HS-5 (cell line): ENCODE measurements at places on chromosomes 6 and 20.

DNA sequence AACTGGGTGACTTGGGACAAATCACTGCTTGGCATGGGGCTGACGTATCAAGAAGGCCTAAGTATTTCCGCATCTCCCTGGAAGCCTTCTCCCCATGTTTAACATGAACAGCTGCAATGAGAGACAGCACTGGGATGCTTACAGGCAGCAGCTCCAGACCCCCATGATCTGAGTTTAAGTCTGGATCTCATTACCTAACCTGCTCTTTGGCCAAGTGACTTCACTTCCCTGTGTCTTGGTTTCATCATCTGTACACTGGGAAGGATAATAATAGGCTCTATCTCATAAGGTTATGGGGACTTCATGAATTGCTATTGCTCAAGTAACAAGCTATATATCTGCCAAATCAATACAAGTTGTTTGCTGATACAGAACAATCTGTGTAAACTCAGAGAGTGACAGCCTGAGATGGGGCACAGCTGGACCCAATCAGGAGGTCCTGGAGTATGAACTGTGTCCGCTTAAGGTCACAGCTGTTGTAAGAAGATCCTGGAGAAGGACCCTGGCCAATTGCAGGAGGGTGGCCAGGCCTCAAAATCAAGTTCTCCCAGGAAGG lies 56.0 kb downstream of the TGM2 start:
- no peak for DNase-seq

DNA sequence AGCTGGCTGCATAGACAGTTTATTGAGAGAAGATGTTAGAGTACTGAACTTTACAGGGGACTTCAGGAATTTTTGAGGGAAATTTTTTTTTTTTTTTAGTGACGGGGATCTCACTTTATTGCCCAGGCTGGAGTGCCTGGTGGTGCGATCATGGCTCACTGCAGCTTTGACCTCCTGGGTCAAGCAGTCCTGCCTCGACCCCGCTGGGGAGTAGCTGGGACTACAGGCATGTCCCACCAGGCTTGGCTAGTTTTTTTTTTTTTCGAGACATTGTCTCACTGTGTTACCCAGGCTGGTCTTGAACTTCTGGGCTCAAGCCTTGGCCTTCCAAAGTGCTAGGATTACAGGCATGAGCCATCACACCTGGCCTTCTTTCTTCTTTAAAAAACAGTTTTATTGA lies 10.8 kb upstream of the EFCAB8 start:
- DNase-seq, result no peak

DNA sequence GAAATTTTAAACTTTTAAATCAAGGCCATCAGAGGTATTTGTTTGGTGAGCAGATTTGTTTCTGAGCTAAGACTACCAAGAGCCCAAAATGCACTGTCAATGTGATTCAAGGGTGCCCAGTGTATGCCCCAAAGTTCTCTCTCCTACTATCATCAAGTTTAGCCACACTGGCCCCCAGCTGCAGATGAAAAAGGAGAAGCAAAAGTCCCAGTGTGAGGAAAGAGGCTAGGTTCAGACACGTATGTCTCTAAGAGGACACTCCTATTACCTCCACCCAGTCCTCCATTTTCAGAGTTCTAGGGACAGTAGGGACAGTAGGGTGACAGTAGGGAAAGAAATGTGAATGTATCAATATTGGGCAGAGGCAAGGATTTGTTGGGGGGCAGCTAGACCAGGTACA lies 230.8 kb downstream of the CD83 start:
- DNase-seq, result no peak

DNA sequence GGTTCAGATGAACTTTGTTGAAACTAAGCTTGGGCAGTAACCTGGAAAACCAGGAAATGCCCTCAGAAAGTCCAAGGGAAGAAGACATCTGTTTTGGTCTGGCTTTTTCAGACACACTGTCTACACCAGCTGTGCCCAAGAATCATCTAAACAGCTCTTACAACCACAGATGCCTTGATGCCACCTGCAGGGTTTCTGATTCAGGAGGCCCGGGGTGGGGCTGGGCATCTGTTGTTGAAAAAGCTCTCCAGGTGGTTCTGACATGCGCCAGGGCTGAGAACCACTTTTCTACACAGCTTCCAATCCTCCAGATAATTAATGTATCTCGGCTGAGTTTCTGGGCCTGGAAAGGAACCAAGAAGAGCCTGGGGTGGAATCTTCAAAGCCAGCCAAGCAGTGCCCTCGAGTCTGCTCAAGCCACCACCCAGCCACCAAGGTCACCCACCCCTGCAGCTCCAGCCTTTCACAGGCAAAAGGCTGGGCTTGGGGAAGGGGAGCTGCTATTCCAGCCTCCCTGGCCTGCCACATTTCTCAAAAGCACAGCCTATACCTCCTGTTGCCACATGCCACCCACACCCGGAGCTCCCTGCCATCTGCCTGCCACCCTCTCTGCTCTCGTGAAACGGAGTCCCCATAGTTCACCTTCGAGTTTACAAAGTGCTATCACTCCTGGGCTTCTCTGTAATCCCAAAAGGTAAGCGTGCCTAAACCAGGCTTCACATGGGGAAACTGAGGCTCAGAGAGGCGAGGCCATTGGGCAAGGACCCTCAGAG lies 9.4 kb downstream of the MDGA1 start:
- no peak for DNase-seq

DNA sequence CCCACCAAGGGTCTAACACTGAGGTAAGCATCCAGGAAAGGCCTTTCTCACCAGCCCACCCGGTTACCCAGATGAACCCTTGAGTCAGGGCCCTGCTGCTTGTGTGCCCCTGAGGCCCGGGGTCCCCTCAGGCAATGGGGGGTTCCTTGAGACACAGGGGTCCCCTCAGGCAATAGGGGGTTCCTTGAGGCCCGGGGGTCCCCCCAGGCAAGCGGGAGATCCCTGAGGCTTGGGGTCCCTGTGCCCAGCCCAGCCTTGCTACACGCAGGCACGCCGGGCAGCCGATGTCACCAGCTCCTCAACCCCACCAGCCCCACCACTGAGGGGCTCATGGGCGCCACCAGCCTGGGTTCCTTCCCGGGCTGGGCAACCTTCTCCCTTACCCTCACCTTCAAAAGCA lies 247.2 kb downstream of the TTLL2 start:
- no peak for DNase-seq

GRCh38 chr6:136527831-136528230 lies 22.4 kb downstream of the MAP7 start:
- DNase-seq, result no peak

DNA sequence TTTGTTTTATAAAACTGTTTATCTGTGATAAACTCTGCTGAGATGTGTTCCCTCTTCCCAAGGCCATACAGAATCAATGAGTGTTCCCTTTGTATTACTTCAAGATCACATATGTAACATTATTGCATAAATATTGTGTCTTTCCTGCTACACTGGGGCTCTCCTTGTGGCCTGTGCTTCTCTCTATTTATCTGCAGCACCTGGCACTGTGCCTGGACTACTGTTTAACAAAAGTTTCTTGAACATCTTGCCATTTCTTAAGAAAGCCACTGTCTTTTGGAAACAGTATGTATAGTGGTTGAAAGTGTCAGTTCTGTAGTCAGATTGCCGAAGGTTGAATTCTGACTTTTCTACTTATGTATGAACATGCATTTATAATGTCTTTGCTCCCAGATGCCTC lies 169.0 kb upstream of the SCGN start:
- no peak for DNase-seq

- DNase-seq, result no peak
These were observed 29.9 kb downstream of the EZR start for GRCh38 chr6:158789115-158789917.

DNA sequence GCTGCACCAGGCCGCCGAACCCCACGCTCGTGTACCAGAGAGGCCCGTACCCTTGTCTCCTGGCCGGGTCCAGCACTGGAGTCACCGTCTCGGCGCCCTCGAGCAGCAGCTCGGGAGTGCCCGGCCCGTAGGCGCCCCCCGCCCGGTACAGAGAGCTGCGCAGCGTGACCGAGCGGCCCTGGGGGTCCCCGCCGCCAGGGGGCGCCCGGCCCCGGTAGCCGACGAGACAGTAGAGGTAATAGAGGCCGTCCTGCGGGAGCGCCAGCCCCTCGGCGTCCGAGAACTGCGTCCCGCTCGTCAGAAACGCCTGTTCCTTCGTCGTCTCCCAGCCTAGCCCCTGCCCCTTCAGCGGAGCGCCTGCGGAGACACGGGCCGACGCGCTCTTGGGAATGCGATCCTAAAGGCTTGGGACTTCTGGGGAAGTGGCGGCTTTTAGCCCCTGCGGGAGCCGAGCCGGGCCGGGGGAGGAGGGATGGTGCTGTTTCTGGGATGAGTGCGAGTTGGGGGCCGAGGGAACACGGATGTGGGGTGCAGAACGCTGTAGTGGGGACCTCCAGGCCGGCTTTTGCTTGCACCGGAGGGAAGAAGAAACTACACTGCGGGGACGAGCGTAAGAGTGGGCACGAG lies 1.3 kb downstream of the LTB start:
- DNase-seq, result no peak

DNA sequence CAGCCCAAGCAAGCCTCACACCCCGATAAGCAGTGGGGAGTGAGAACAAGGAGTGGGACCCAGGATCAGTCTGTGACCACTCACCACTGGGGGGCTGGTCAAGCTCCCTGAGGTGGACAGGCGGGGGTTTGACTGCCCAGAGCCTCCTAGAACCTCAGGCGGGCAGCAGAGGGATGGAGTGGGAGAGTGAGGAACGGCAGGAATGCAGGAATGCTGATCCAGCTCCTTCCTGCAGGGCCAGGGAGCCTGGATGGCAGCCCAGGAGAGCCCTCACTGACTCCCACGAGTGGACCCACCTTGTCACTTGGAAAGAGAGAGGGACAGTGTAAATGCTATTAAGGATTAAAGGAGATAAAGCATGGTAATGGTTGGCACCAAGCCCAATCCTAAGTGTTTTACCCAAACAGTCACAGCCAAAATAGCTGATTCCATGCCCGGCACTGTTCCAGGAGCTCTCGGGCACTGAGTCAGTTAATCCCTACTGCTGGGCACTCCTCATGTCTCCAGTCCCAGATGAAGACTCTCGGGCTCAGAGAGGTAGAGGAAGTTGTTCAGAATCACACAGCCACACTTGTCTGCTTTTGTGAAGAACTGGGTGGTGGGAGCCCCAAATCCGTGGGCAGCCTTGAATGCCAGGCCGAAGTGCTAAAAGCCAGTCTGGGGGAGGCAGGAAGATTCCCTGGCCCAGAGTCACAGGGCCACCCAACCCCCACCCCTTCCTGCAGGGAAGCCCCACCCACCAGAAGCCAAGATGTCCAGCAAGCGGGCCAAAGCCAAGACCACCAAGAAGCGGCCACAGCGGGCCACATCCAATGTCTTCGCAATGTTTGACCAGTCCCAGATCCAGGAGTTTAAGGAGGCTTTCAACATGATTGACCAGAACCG lies 3.1 kb downstream of the MYL9 start:
- no peak for DNase-seq

- no peak for DNase-seq
These were observed 66.3 kb downstream of the SLX4IP start for GRCh38 chr20:10501402-10501801.

DNA sequence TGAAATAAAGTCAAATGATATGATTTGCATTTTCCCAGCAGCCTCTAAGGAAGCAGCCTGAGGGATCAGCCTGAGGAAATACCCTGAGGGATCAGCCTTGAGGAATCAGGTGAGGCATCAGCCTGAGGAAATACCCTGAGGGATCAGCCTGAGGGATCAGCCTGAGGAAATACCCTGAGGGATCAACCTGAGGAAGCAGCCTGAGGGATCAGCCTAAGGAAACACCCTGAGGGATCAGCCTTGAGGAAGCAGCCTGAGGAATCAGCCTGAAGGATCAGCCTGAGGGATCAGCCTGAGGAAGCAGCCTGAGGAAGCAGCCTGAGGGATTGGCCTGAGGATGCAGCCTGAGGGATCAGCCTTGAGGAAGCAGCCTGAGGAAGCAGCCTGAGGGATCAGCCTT lies 669.7 kb upstream of the AGPAT4 start:
- no peak for DNase-seq

DNA sequence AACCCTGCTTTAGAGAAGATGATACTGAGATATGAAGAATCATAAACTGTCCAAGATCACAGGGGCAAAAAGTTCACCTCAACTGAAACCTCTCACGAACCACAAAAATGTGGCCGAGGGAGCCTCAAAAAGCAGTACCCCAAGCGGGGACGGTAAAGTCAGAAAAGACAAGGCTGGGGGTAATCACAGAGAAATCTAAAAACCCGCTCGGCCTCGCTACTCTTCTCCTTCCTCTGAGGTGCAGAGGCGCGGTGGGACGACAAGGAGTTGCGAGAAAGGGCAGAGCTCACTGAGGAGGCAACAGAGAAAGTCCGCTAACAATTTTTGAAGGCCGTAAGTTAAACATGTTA lies 356 bp upstream of the IRAK1BP1 start:
- DNase-seq, result no peak

DNA sequence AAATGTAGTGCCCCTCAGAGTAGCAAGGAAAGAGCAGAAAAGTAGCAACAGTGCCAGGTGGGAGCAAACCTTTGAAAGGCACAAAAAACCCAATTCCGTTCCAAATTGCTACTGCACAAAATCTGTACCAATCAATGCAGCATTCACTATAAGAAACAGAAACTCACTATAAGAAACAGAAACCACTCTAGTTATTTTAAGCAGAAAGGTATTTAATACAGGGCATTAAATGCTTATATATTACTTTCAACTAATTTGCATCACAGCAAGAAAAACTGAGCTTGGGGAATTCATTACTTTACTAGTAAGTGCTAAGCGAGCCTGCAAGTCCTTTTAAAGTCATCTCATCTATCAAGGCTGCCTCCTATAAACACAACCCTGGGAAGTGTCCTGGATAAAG lies 116.5 kb upstream of the OLIG3 start:
- no peak for DNase-seq

DNA sequence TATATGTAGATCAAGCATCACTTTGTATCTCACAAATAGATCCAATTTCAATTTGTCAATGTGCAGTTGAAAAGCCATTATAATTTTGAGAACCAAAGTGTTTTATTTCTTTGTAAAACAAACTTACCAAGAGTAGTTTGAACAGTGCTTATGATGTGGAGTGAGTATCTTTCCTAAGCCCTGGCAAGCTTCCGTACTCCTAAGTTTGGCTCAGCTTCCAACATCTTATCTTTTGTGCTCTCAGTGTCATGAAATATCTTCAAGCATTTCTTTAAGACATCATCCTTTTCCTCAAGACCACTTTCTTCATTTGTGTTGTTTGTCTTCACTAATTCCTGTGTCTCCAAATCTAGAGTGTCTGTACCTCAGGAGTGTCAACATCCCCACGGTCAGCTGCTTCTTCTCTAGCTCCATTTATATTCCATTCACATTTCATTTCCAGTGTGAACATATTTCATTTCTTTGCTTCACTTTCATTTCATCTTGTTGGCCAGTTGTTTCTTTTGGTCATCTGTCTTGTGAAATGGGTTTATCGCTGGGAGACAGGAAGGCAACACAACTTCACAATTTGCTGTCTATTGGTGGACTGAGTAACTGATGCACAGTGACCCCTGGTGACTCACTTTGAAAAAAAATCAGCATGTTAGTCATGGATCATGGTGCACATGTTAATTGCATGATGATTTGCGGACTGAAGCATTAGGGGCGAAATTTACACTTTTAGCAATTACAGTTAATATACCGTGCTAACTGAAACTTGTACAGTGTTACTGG lies 36.9 kb downstream of the SLC24A3 start:
- DNase-seq, result no peak

DNA sequence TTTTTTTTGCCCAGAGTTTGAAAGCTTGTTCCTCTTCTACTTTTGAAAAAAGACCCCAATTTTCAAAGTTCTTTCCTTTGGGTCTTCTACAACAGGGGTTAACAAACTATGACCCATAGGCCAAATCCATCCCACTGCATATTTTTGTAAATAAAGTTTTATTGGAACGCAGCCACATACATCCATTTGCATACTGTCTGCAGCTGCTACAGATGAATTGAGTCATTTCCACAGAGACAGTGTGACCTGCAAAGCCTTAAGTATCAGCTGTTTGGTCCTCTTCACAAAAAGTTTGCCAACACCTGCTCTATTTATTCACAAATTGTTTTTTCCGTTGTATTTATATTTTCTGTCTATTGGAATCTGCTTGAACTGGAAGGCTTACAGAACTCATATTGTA lies 189.2 kb downstream of the TBC1D7 start:
- DNase-seq, result no peak
